ENCODE measurements at places on chromosomes 13 and 19. TPM values are rescaled to one million over a fixed set of nuclear protein-coding genes. Genes with fewer than 3 reads are reported as not detected.

The PEAK3 gene
- polyA plus RNA-seq = 0.09 TPM

The DUXA gene
- not detected for polyA plus RNA-seq

The RNF225 gene
- not detected for polyA plus RNA-seq

The ZNF331 gene
- 15.4 TPM for polyA plus RNA-seq

The FPR3 gene
- polyA plus RNA-seq = 0.28 TPM

The DPF1 gene
- polyA plus RNA-seq = 2.3 TPM

The FSTL3 gene
- polyA plus RNA-seq = 14.6 TPM

The ZFR2 gene
- polyA plus RNA-seq = not detected

The MCEMP1 gene
- polyA plus RNA-seq = not detected

The HS6ST3 gene
- 0.72 TPM for polyA plus RNA-seq

The KANK2 gene
- 106 TPM for polyA plus RNA-seq

The CEACAM3 gene
- not detected for polyA plus RNA-seq

The KLK15 gene
- not detected for polyA plus RNA-seq

The OCEL1 gene
- polyA plus RNA-seq = 9.2 TPM

The TBXA2R gene
- 2.6 TPM for polyA plus RNA-seq

The ZNF100 gene
- 6.5 TPM for polyA plus RNA-seq

The GIPR gene
- polyA plus RNA-seq = 0.27 TPM

The SDHAF1 gene
- polyA plus RNA-seq = 10.8 TPM

The ZNF724 gene
- 2.8 TPM for polyA plus RNA-seq

The OR10H1 gene
- polyA plus RNA-seq = 0.04 TPM

The GNG8 gene
- not detected for polyA plus RNA-seq

The ZNF560 gene
- 0.71 TPM for polyA plus RNA-seq

The HIF3A gene
- 112 TPM for polyA plus RNA-seq

The DENND1C gene
- 1.3 TPM for polyA plus RNA-seq

The LYL1 gene
- polyA plus RNA-seq = 4.3 TPM

The TRIP10 gene
- polyA plus RNA-seq = 67.8 TPM

The SYCN gene
- not detected for polyA plus RNA-seq

The GALP gene
- not detected for polyA plus RNA-seq

The ADGRE3 gene
- polyA plus RNA-seq = not detected
